ENCODE measurements at places on chromosomes 12 and 14.
A peak's percentile ranks its signal among the peaks of the same experiment; 100 is the strongest.

GRCh38 chr12:4320497-4320852, 538 bp upstream of the TIGAR start:
- DNase-seq, result no peak

GRCh38 chr12:31589598-31589903, 1.4 kb downstream of the DENND5B start:
- no peak for DNase-seq

GRCh38 chr14:59352961-59353360, 112.2 kb downstream of the GPR135 start:
- peak; percentile 59 for DNase-seq

GRCh38 chr12:128531170-128531569, 264.2 kb downstream of the TMEM132C start:
- no peak for DNase-seq

- DNase-seq, result no peak
These were observed 6.8 kb downstream of the PARP2 start for GRCh38 chr14:20350282-20350681.

- DNase-seq, result peak; percentile 54
These were observed 56.2 kb upstream of the DDHD1 start for GRCh38 chr14:53209370-53209769.

GRCh38 chr12:51893786-51894185, 5.9 kb downstream of the ANKRD33 start:
- no peak for DNase-seq
